ENCODE measurements at places on chromosomes 12 and 14.

DNA sequence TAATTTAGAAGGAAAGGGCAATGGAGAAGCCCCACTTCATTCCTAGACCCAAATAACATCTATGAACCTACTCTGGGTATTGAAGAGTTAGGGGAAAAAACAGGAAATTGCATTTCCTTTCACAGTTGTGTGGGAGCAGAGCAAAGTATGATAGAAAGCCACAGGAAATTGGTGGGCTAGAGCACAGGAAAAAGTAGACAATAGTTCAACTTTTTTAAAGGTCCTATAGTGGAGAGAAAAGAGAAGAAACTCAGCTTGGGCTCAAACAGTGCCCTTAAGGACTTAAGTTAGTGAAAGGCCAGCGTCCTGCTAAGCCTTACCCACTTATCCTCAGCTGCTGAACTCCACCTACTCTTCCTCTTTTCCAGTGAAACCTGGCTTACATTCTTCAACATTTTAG is 258.1 kb downstream of the DPY19L2 start:
- no peak for DNase-seq

GRCh38 chr12:111937429-111937828 is 75.5 kb downstream of the TMEM116 start:
- DNase-seq = no peak

GRCh38 chr12:132559652-132560363 is 50.6 kb downstream of the LRCOL1 start:
- peak; percentile 13 for DNase-seq

- no peak for DNase-seq
Observed at GRCh38 chr14:55607386-55607785, 27.4 kb downstream of the KTN1 start.

DNA sequence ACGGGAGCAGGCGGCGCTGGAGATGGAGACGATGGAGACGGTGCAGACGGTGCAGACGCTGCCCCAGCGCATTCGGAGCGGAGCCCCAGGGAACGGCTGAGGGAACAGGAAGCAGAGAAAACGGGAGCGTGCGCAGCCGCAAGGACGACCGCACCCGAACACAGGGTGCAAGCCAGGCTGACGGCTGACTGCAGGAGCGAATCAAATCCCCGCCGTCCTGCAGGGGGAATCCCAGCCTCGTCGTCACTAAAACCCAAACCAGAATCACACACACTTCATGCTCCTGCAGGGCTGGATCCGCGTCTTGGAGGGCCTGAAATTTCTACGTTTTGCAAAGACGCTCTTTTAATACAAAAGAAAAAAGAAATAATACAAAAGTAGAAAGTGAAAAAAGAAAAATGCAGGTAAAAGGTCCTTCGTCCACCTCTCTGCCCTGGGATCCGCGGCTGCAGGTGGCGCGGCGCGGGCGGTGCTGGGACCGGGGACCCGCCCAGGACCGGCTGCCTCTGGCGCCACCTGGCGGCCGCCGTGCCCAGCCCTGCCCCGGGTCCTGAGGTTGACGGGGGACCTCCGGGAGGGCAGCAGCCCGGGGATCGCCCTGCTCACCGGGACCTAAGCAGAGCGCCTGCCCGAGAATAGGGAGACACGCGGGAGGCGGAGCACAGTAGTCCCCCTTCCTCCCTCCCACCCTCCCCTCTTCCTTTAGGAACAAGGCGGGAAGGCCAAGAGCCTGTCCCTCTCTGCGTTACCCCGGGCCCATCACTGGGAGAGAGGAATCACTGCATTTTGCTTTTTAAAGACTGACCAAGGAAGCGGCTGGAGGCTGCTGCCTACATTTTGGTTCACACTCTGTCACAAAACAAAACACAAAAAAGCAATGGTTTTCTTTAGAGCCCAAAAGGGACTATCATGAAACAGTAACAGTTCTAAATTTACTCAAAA is 20.1 kb downstream of the STX2 start:
- DNase-seq = peak; percentile 78

GRCh38 chr12:49916129-49916919 is 12.6 kb upstream of the FAIM2 start:
- DNase-seq = no peak
